Activated T-helper 1 cell treated with Interleukin-2 at 50 U/mL for 16 hours (primary cell): ENCODE measurements at places on chromosomes 5 and 9.

DNA sequence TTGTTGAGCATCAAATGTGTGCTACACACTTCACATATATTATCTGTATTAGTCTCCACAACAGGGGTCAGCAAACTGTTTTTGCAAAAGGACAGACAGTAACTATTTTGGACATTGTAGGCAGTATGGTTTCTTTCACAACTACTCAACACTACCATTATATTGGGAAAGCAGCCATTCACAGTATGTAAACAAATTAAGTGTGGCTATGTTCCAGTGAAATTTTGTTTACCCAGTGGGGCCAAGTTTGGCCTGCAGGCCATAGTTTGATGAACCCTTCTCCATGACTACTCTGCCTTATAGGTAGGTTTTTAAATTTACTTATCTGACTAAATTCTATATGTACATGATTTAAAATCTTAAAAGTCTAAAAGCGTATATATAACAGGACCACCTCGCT is 13.0 kb upstream of the FAM151B start:
- no peak for DNase-seq

DNA sequence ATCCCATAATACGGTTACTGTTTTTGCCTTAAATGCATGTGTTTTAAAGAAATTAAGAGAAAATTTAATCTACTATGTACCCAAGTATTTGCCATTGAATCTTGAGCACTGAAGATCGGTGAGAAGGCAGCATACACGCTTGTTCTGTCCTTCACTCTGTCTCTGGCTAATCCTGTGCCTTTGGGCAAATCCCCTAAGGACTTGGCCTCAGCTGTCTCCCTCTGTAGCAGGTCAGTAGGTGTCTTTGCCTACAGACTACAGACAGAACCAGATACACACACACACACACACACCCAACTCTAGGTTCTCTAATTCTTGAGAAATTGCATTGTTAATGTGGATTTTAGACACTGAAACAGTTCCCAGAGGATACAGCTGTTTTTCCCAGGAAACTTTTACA is 117.4 kb downstream of the WDR41 start:
- no peak for DNase-seq

- no peak for DNase-seq
These were observed 4.0 kb upstream of the SLC46A2 start for GRCh38 chr9:112894699-112895098.

DNA sequence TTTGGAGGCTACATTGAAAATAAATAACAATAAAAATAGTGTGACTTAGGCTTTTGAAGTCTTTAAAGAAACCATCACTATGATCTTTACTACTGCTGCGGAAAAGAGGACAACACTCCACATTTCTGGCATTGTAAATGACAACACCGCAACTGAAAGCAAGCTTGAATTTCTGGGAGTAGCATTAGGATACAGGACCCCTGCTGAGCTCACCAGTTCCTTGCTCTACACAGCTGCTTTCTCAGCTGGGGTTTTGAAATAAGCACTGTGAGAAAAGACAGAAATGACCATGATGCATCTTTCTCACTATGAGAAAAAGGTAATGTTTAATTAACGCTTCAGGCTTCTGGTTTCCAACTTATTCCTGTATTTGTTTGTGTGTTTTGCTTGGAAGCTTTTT is 168.0 kb downstream of the TAF11L14 start:
- DNase-seq = no peak

GRCh38 chr5:58044166-58044565 is 415.7 kb downstream of the PLK2 start:
- no peak for DNase-seq

- DNase-seq = no peak
These were observed 232.2 kb upstream of the VLDLR start for GRCh38 chr9:2389404-2389803.

DNA sequence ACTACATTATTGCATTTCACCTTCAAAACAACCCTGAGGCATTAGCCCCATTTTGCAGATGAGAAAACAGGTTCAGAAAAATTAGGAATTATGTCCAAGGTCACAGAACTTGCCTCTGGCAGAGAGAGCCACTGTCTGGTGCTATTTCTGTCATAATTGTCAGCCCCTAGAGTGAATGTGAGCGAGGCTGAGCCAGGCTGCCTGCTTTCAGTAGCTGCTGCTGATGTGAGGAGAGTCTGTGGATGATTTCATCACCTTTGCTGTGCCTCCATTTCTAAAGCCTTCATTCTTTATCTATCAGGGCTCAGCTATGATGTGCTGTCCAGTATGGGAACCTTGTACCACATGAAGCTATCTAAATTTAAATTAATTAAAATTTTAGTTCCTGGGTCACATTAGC is 71.4 kb downstream of the INSYN2B start:
- no peak for DNase-seq

- DNase-seq = no peak
These were observed 104.1 kb downstream of the DAB2IP start for GRCh38 chr9:121755581-121755980.

DNA sequence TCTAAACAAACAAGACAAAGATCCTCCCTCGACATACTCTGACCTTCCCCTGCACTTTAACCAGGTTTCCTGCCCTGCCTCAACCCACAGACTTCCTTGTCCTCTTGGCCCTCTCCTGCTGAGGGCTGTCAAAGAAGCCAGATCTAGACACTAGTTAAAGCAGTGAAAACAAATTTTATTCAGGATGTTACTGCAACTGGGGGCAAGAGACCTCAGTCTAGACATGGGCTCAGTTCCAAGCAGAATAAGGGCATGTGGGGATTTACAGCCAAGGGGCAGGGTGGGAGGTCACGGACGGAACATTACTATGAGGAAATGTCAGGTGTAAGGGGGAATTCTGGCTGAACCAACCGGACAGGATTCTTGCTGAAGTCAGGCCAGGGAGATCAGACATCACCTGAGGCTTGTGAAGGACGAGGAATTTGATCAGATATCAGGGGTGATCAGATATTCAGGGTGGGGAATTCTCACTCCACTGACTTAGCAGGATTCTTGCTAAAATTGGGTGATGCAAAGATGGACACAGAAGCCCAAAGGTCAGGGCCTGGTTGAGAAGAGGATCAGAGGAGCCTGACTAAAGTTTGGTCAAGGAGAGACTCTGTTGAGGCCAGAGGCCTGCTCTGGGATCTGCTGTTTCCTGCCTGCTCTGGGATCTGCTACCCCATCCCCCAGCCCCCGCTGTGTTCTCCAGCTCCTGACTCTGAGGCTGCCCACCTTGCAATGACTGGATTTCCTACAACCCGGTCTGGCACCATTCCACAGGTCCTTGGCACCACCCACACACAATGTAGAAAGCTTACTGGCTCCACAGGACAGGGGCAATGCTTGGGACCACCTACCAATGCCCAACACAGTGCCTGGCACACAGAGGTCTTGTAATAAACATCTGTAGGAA is 21.5 kb downstream of the GABBR2 start:
- DNase-seq = no peak

DNA sequence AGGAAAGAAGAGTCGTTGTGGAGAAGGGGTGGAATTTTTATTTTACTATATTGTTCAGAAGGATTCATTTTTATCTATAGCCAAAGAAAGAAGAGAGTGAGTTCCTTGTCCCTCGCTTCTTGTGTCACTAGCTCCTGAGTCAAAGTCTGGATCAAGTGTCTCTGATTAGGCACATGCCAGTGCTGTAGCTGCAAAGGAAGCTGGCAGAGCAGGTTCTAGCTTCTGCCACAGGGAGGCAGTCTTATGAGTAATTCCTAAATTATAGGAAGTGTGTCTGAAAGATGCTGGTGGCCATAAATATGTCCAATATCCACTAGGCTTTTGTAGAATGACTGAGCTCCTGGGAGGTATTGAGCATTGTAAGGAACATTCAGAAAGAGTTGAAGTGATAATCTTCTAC is 84.7 kb downstream of the DOCK2 start:
- DNase-seq = no peak

GRCh38 chr9:76558465-76558864 is 99.5 kb downstream of the GCNT1 start:
- DNase-seq = no peak

GRCh38 chr9:81685763-81686613 is 3.4 kb downstream of the TLE1 start:
- no peak for DNase-seq

DNA sequence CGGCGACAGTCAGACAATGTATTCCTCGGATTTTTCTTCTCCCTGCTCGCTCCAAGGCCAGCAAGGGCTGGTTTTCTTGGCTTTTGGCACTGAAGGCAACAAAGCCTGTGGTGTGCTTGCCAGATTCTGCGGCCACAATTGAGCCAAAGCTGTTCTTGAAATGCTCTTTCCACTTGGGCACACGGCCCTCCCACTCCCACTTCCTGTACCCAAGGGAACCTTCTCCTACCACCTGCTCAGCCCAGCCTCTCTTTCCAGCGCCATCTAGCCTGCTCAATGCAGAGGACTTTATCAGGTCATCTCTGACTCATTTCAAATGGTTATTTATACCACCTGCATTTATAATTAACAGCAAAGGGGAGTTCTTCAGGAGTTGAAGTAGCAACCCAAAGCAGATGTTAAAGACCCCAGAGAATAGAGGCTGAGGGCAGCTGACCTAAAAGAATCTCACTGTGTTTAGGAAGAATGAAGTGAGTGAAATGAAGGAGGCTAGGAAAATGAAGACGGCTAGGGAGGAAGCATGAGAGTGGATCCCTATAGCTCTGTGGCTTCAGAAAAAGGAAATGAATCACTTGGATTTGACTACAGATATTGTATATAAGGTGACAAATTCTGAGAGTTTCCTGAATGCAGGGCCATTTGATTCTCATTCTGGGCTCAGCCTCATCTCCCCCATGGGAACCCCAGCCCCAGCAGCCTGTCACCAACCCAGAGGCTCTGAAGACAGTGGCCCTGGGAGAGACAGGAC is 439.0 kb downstream of the ENC1 start:
- DNase-seq = no peak

DNA sequence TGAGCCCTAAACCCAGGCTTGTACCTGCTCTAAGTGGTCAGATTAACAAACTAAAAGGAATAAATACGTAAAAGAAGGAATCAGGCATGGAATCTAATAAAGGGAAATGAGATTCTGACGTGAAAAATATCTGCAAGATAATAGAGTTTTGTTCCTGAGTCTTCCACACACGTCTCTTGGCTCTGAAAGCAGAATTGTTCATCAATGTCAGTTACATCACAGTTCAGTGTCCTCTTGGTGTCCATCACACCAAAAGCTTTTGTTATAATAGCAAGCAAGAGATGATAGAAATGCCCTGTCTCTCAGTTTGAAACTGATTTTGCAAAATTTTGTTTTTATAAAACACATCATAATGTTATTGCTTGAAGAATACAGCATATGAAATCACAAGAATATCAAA is 34.7 kb upstream of the NMUR2 start:
- DNase-seq = no peak

DNA sequence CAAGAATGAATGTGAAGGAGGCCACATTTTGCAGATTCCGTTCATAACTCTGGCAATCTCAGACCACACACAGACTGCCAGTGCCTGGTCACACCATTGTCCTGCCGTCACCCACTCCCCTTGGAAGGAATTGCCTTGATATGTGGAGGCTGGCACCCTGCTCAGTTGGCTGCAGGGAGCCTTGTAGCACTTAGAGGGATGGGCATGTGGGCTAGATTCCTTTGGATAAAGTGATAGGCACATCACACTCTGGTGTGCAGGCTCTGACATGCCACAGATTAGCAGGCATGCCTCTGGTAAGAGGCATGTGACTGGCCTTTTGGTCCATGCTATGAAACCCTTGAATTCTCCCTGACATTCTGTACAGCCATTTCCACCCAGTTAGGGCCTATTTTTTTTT is 254.6 kb upstream of the PIK3R1 start:
- DNase-seq = no peak

DNA sequence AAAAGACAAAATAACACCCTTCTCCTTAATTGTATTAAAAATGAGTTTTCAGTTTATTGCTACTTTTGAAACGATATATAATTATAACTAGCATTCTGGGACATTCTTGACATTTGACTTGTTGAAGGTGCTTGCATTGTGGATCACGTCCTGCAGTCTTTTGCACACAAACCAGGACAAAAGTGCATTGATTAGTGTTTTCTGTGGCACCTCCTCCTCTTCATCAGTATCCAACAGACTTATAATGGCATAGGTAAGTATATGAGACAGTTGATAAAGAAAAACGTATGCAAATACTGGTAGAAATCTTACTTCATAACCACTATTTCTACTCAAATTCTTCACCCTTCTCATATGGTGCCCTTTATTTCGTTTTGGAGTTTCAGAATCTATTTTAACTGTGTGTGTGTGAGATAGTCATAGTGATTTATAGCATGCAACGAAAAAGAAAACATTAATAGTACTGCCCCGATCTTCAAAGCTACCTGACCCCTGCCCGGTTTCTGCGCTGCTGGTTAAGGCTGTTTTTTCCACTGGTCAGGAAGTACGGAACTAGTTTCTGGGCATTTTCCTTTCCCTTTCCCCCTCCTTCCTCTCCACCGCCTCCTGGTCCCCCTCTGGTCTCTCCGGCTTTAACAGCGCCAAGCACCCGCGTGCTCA is 639 bp upstream of the RASA1 start:
- no peak for DNase-seq
